Right atrium auricular region (tissue), 2 donors: ENCODE measurements at places on chromosomes 1 and 21. TPM values are rescaled to one million over a fixed set of nuclear protein-coding genes. Genes with fewer than 3 reads are reported as not detected.

Gene LPAR3
- 56.7 TPM for total RNA-seq

Gene GREM2
- not detected for total RNA-seq

Gene MROH9
- not detected for total RNA-seq

Gene SPRR2G
- not detected for total RNA-seq

Gene OMA1
- 27.3 TPM for total RNA-seq

Gene TNFSF4
- total RNA-seq = 1.4 TPM

Gene OVAAL
- 2.0 TPM for total RNA-seq

Gene RAD54L
- not detected for total RNA-seq

Gene PIK3R3
- total RNA-seq = 35.3 TPM

Gene TMEM125
- total RNA-seq = 0.70 TPM

GRCh38 chr1:17109892-17110554 lies 9.2 kb downstream of the PADI2 start:
- no peak overlapping the region for H3K27ac ChIP-seq
- no peak for DNase-seq
- no peak overlapping the region for H3K4me3 ChIP-seq
- no peaks in the 10 kb centered on the region for H3K4me1 ChIP-seq

GRCh38 chr1:96660503-96660902 lies 61.1 kb upstream of the PTBP2 start:
- no peaks in the 10 kb centered on the region for H3K4me1 ChIP-seq
- DNase-seq = no peak
- H3K27me3 ChIP-seq = no peaks in the 10 kb centered on the region
- no peak overlapping the region for H3K4me3 ChIP-seq
- no peak overlapping the region for H3K27ac ChIP-seq

GRCh38 chr21:38709876-38710275 lies 95.9 kb upstream of the ETS2 start:
- no peak overlapping the region for H3K27ac ChIP-seq
- no peaks in the 10 kb centered on the region for H3K36me3 ChIP-seq
- DNase-seq = no peak
- no peaks in the 10 kb centered on the region for H3K4me1 ChIP-seq
- no peak overlapping the region for H3K4me3 ChIP-seq
- no peaks in the 10 kb centered on the region for H3K27me3 ChIP-seq

GRCh38 chr21:42453224-42453985 lies 42.6 kb downstream of the RSPH1 start:
- no peak for DNase-seq
- no peaks in the 10 kb centered on the region for H3K36me3 ChIP-seq
- no peaks in the 10 kb centered on the region for H3K27me3 ChIP-seq
- no peak overlapping the region for H3K4me3 ChIP-seq

GRCh38 chr1:207698822-207699483 lies 52.9 kb upstream of the CD46 start:
- H3K36me3 ChIP-seq = no peaks in the 10 kb centered on the region
- no peak overlapping the region for H3K4me3 ChIP-seq
- no peak for DNase-seq
- H3K27me3 ChIP-seq = no peaks in the 10 kb centered on the region

DNA sequence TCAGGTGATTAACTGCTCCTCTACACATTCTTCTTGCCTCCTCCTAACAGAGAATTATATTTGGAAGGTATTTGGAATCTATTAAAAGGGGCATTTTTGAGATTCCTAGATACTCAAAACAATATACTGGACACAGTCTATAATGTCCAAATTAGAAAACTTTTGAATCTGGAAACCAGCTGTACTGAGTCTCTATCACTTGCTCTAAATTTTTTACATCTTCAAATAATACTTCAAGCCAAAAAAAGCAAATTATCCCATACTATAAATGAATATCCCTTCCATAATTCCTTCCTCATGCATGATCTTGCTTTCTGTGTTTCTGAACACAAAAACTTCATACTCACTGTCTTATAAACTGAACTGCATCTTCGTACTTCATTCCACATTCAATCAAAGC lies 28.5 kb downstream of the PTP4A2 start:
- H3K27me3 ChIP-seq = no peaks in the 10 kb centered on the region
- no peak overlapping the region for H3K27ac ChIP-seq
- DNase-seq = no peak

GRCh38 chr1:76059451-76059850 lies 15.1 kb upstream of the ST6GALNAC3 start:
- H3K36me3 ChIP-seq = no peaks in the 10 kb centered on the region
- no peak overlapping the region for H3K4me3 ChIP-seq
- DNase-seq = no peak

GRCh38 chr1:114270718-114271117 lies 117.0 kb upstream of the SYT6 start:
- H3K27me3 ChIP-seq = no peaks in the 10 kb centered on the region
- DNase-seq = no peak
- no peaks in the 10 kb centered on the region for H3K36me3 ChIP-seq
- no peaks in the 10 kb centered on the region for H3K4me1 ChIP-seq
- no peak overlapping the region for H3K27ac ChIP-seq

DNA sequence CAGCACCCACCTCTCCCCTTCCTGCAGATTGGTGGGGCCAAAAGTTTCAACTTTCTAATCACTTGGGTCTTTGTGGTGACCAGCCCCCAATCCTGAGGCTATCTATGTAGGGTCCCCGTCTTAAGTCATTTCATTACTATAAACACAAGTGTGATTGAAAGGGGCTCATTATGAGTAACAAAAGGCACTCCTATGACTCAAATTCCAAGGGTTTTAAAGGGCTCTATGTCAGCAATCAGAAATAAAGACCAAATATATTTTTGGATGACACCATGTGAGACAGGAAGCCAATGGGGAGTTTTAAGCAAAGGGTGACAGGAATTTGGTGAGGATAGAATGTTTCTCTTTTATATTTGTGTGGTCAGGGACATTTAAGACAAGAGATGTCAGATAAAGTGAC lies 6.2 kb downstream of the ERO1B start:
- H3K4me1 ChIP-seq = no peaks in the 10 kb centered on the region
- no peak overlapping the region for H3K27ac ChIP-seq
- no peak overlapping the region for H3K4me3 ChIP-seq
- no peaks in the 10 kb centered on the region for H3K36me3 ChIP-seq

- H3K36me3 ChIP-seq = peaks cover 2% of the 10 kb centered on the region
- peak overlapping the region; percentile 95 for H3K27ac ChIP-seq
- H3K27me3 ChIP-seq = no peaks in the 10 kb centered on the region
- H3K4me3 ChIP-seq = peak overlapping the region; percentile 68
Measured at GRCh38 chr1:31064111-31064717, 1.3 kb downstream of the PUM1 start.

DNA sequence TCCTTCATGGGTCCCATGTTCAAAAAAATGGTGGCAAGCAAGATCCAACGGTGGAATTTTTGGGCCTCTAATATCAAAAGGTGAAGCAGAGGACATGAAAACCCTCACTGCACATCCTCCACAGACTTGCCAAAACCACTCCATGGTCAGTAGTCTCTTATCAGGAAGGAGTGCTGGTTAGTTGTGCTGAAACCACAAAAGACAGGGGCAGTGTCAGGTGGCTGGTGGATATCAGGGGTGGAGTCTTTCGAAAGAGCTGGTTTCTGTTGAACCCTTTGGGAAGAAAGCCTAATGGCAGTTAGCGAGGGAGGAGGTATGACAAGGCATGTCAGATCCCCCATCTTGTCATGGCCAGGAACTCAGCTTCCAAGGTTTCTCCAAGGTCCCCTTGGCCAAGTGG lies 395.9 kb upstream of the CAMK1G start:
- no peak overlapping the region for H3K4me3 ChIP-seq
- no peaks in the 10 kb centered on the region for H3K27me3 ChIP-seq
- H3K36me3 ChIP-seq = no peaks in the 10 kb centered on the region
- no peaks in the 10 kb centered on the region for H3K4me1 ChIP-seq

- peak overlapping the region; percentile 59 for H3K4me3 ChIP-seq
- no peaks in the 10 kb centered on the region for H3K4me1 ChIP-seq
- H3K27me3 ChIP-seq = peaks cover 2% of the 10 kb centered on the region
Measured at GRCh38 chr1:1058921-1059493, 15.1 kb downstream of the RNF223 start.

- no peaks in the 10 kb centered on the region for H3K27me3 ChIP-seq
- H3K27ac ChIP-seq = no peak overlapping the region
- H3K4me1 ChIP-seq = no peaks in the 10 kb centered on the region
- H3K36me3 ChIP-seq = no peaks in the 10 kb centered on the region
Measured at GRCh38 chr1:20725189-20726117, 7.0 kb downstream of the SH2D5 start.

DNA sequence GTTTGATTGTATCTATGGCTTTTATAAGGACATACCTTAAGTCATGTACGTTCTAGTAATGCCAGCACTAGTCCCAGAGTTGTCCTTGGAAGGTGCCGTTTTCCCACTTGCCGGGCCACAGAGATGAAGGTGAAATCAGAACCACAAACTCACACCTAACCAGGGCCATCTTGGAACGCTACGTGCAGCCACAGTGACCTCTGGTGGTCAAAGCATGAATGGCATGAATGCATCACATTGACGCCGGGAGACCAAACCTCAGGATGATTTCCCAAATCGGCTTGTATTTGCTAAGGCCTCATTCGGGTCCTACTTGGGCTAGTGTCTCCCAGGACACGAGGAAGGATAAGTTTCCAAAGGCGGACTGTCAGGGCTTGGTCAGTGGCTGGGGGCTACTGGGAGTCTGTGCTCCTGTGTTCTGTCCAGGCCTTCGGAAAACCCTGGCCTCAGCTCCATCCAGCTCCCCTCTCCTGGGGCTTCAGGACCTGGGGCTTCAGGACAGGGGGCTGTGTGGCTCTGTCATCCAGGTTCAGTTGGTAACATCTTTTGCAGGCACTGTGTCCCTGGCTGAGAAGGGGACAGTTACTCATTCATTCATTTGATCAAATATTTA lies 260.5 kb downstream of the PRDM2 start:
- H3K4me1 ChIP-seq = no peaks in the 10 kb centered on the region
- no peaks in the 10 kb centered on the region for H3K27me3 ChIP-seq
- H3K36me3 ChIP-seq = no peaks in the 10 kb centered on the region
- no peak overlapping the region for H3K4me3 ChIP-seq
- no peak overlapping the region for H3K27ac ChIP-seq

DNA sequence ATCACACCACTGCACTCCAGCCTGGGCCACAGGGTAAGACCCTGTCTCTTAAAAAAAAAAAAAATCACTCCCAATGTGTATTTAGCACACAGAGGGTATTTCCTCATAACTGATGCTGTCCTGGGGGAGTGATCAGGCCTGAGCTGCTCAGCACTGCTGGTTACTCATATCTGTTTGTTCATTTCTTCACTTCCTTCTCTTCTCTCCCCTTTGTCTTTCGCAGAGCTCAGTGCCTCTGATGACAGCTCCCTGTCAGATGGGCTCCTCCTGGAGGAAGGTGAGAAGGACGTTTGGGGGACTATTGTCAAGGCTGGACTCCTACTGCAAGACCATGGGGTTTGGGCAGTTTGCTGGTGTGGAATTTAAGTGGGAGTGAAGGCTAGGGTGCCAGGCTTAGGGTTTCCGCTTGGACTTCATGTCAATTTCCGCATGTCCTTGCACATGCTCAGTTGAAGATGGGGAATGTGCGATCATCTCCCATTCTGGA lies 13.0 kb downstream of the INAVA start:
- no peak for DNase-seq
- H3K27ac ChIP-seq = no peak overlapping the region
- H3K36me3 ChIP-seq = no peaks in the 10 kb centered on the region
- no peaks in the 10 kb centered on the region for H3K4me1 ChIP-seq
- H3K27me3 ChIP-seq = no peaks in the 10 kb centered on the region

GRCh38 chr1:50416150-50416527 lies 7.1 kb downstream of the DMRTA2 start:
- no peaks in the 10 kb centered on the region for H3K36me3 ChIP-seq
- no peak for DNase-seq
- peaks cover 38% of the 10 kb centered on the region for H3K4me1 ChIP-seq
- H3K27ac ChIP-seq = no peak overlapping the region

DNA sequence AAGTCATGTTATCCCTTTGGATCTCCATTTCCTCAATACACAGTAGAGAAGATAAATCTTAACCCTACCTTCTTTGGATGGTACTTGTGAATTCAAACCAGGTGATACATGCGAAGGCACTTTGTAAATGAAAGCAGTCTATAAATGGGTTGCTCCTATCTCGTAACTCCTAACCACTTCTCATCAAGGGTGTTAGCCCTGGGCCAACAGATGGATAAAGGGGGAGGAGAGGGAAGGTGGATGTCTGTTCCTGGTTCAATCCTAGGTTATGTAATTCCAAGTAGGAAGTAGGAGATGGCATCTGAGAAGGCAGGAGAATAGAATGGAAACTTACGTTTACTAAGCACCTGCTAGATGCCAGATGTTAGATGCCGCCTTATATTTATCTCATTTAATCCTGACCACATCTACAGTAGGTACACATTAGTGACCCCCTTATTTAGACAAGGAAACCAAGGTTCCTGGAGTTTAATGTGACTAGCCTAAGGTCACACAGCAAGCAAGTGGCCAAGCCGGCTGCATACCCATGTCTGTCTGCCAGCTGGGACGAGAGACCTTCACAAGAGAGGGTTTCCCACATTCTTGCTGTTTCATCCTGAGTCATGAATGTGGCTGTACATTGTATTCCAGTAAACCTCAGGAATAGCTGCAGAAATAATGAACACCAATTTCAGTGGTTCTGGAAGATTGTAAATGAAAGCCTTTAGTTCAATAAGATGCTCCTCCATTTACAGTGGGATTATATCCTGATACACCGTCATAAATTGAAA lies 47.7 kb downstream of the ELAVL4 start:
- no peak overlapping the region for H3K27ac ChIP-seq
- H3K36me3 ChIP-seq = no peaks in the 10 kb centered on the region
- no peaks in the 10 kb centered on the region for H3K27me3 ChIP-seq
- H3K4me1 ChIP-seq = no peaks in the 10 kb centered on the region
- no peak for DNase-seq
